ENCODE measurements at places on chromosomes 11 and 22.

GRCh38 chr11:84905411-84905810 is 721.7 kb downstream of the DLG2 start:
- no peak for DNase-seq

DNA sequence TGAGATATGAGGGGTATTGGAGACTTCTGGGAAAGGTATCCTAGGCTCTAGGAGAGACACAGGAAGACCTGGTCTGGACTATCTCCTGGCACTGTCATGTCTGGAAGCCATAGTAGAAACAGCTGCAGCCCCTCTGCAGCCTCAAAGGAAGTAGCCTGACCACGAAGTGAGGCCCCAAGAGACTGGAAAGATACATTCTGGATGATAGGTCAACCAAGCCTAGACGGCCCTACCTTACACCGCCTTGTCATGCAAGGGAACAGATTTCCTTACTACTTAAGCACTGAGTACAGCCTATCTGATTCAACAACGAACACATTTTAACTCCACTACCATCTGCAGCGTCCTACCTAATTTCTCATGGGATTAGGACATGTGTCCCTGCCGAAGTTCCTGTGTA is 31.1 kb downstream of the UQCR10 start:
- DNase-seq, result no peak

DNA sequence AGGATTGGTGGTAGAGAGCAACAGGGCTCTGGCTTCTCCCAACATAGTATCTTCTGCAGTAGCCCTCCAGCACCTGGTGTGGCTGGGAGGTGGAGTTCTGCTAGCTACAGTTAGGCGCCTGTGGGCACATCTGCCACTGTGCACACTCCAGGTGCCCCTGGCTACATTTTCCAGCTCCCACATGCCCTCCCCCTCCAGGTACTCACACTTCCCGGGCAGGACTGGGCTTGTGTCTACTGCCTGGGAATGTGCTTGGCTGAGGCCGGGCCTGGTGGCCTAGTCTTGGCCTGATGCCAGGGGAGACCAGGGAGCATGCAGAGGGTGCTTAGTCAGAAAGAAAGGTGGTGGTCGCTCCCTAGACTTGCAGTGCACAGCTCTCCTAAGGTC is 15.8 kb downstream of the PHLDB1 start:
- no peak for DNase-seq

DNA sequence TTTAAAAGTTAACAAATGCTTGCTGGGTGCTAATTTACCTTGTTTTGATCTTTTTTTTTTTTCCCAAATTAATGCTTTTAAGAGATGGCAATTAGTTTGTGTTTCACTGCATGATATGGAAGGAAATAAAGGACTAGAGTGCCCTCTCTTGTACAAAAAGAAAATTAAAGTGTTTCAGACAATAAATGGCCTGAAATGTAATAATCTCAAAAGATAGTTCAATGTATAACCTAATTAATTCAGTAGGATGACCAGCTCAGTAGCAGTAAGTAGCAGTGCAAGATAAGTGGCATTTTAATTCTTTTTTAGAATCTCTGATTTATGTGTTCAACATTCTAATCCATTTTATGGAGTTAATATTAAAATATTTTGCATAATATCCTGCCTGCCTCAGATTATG is 39.9 kb upstream of the MYO18B start:
- no peak for DNase-seq

- DNase-seq, result no peak
Observed at GRCh38 chr22:30541961-30542810, 4.4 kb downstream of the SEC14L6 start.

DNA sequence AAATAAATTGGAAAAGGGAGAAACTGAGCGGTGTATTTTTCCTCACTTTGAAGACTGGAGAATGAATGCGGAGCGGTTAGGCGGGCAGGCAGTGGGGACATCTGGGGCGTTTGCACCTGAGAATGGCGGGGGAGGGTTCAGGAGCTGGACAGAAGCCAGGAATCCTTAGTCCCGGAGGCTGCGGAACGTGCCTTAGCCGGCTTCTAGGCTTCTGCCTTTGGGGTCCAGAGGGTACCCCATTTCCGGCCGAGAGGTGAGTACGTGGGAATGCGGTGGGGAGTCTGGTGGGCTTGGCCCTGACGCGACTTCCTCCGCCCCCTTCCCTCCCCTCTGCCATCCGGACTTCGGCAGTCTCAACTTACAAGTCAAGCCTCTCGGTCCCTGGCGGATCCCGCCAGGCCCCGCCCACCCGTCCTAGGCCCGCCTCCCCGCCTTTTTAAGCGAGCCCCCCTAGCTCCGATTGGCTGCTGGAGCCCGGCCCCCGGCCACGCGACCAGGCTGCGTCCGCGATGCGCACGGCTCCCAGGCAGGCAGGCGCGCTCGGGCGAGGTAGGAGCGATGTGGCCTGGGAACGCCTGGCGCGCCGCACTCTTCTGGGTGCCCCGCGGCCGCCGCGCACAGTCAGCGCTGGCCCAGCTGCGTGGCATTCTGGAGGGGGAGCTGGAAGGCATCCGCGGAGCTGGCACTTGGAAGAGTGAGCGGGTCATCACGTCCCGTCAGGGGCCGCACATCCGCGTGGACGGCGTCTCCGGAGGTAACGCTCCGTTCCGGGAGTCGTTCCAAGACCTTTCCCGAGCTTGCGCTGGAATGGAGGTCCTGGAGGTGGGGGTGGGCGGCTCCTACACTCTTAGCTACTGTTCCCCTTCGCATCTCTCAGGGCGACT is at the start of gene GCAT:
GCAT (plus strand) TSS at position 525 of the 884 bp plus-strand sequence; CDS start at position 559, 34 bp downstream.
- DNase-seq, result peak; percentile 94

- DNase-seq, result no peak
Observed at GRCh38 chr22:24141586-24141985, 39.7 kb upstream of the SUSD2 start.

GRCh38 chr11:69444381-69445130 is 36.9 kb upstream of the LINC01488 start:
- peak; percentile 16 for DNase-seq

DNA sequence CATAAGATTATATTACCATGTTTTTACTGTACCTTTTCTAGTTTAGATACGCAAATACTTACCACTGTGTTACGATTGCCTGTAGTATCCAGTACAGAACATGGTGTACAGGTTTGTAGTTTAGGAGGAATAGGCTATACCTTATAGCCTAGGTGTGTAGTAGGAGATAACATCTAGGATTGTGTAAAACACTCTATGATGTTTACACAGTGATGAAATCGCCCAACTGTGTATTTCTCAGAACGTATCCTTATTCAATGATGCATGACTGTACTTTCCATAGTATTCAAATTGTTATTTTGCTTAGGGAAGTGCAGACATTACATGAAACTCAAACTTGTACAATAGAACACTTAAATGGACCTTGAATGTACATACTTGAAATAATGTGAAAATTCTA is 188.1 kb upstream of the PDGFD start:
- no peak for DNase-seq

GRCh38 chr22:45918459-45919370 is 58.2 kb downstream of the WNT7B start:
- no peak for DNase-seq
